Stomach (tissue), 19 donors: ENCODE measurements at places on chromosomes 12 and 14. TPM values are rescaled to one million over a fixed set of nuclear protein-coding genes. Genes with fewer than 3 reads are reported as not detected.

The TBK1 gene
- 1.4 TPM for total RNA-seq

The TMEM121 gene
- 1.3 TPM for total RNA-seq

The FAM181A gene
- total RNA-seq = not detected

The VWF gene
- 51.3 TPM for total RNA-seq

The P2RX2 gene
- not detected for total RNA-seq

The SIRT4 gene
- 2.8 TPM for total RNA-seq

The SLC39A2 gene
- total RNA-seq = not detected

The COX8C gene
- not detected for total RNA-seq

The VIPAS39 gene
- total RNA-seq = 20.2 TPM

DNA sequence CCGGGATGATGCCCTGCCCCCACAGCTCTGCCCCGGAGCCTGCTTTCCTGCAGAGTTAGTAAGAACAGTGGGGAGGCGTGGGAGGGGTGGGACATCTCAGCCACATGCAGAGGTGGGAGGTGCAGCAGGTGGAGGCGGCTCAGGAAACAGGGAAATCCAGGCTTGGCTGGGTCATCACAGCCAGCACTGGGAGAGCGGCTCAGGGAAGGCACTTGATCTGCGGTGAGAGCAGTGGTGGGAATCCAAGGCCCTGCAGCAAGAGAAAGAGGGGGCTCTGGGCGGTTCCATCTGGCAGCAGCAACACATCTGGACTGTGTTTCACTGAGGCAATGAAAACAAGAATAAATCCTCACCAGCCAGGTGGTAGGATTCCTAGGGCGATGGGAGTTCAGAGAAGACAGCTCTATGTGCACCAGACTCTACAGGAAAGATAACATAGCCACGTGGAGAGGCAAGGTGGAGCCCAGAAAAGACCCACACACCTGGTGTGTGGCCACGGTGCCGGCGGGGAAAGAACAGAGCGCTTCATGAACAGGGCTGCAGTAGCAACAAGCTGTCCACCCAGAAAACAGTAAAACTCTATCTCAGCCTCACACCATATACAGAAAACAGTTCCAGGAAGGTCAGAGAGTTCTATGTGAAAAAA lies 57.6 kb downstream of the CCDC85C start:
- H3K27me3 ChIP-seq = no peaks in the 10 kb centered on the region
- no peak overlapping the region for H3K4me3 ChIP-seq
- H3K36me3 ChIP-seq = no peaks in the 10 kb centered on the region

DNA sequence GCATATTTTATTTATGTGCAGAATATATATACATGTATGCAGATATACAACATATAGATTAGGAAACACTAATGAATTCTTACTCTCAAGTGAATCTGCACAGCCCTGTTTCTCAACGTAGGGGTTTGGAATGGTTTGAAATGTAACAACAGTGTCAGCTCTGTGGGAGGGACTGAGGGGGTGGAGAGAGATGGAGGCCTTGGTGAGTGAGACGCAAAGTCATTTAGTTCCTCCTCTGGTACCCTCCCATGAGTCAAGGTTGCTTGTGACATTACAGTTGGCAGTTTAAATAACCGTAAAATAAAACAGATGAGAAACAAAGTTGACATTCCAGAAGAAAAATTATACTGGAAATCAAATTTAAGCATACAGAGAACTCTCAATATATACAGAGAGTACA lies 313.0 kb upstream of the PRKD1 start:
- H3K4me3 ChIP-seq = no peak overlapping the region
- DNase-seq = no peak
- H3K36me3 ChIP-seq = no peaks in the 10 kb centered on the region

DNA sequence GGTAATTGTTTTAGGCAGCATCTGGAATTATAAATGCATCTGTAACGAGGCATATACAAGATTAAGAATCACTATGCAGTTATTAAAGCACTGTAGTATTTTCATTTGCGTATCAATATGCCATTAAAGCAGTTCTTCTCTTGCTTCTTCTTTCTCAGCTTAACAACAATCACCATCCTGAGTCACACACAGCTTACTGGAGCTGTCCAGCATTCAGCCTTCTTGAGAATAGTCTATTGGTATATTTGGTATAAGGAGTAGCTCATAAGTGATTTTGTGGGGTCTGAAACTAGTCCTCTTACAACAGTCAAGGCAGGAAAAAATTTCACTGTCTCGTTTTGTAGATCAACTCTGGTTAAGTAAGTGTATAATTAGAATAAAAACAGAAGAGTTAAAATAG lies 523.0 kb upstream of the FOXG1 start:
- no peak overlapping the region for H3K4me3 ChIP-seq
- no peaks in the 10 kb centered on the region for H3K36me3 ChIP-seq
- no peaks in the 10 kb centered on the region for H3K4me1 ChIP-seq
- H3K27me3 ChIP-seq = no peaks in the 10 kb centered on the region

DNA sequence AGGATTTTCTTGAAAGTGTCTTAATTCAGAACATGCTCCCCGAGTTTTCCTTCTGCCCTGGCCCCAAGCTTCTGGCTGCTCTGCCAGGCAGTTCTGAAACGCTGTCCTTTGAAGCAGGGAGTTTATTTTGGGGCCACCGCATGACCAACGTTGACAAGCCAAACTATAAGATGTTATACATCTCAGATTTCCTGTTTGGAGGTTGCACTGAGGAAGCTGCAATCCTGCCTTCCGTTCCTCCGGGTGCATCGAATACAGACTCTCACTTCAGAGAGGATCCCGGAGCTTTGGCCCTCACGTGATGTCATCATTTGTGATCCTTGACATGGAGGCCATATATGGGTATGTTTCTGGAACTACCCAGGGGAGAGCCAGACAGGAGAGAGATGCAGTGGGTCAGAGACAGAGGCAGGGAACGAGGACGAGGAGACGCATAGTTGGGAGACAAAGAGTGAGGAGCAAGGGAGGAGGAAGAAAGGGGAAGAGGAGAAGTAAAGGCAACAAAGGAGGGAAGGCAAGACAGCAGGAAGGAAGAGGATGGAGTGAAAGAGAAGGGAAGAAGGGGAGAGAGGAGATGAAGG lies at the start of gene ASB2:
Gene ASB2, minus strand, starts transcription at position 94 of the 581 bp plus-strand sequence. CDS start 12,031 bp downstream, outside the sequence.
- H3K4me3 ChIP-seq = peak within 1 kb of the TSS; percentile 48
- no peaks in the 10 kb centered on the region for H3K36me3 ChIP-seq
- peaks cover 35% of the 10 kb centered on the region for H3K4me1 ChIP-seq
- no peaks in the 10 kb centered on the region for H3K27me3 ChIP-seq

DNA sequence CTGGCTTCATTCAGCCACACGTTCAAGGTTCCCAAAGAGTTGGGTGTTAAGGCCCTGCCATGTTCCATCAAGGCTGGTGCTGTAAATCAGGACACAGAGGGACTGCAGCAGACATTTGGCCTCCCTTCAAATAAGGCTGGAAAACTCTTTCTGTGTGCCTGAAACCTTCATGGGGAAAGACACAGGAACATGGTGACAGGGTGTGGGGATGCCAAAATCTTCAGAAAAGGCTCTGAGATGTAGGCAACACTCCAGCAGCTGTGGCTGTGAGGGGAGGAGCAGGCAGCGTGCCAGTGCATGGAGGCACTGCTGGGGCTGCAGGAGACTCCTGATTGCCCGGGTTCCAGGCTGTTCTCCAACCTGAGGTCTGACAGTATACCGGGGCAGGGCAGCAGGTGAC lies 15.0 kb downstream of the POMT2 start:
- H3K36me3 ChIP-seq = peaks cover 32% of the 10 kb centered on the region
- H3K27me3 ChIP-seq = no peaks in the 10 kb centered on the region
- H3K27ac ChIP-seq = no peak overlapping the region
- no peak overlapping the region for H3K4me3 ChIP-seq
- no peak for DNase-seq

DNA sequence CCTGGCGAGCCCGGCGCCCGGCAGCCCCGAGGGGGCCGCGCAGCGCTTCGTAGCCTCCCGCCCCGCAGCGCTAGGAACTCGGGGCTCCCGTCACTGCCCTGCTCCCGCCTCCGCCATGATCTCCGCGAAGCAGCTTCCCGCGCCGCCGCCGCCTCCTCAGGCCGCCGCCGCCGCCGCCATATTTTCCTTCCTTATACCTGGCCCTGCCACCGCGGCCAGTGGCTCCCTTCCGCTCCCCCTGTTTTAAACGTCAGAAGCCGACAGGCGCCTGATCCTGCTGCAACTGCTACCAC lies 286 bp downstream of the PPP4R3A start:
- H3K4me3 ChIP-seq = peak overlapping the region; percentile 96
- peak overlapping the region; percentile 91 for H3K27ac ChIP-seq
- DNase-seq = no peak
- peaks cover 25% of the 10 kb centered on the region for H3K4me1 ChIP-seq
- no peaks in the 10 kb centered on the region for H3K27me3 ChIP-seq
- H3K36me3 ChIP-seq = peaks cover 9% of the 10 kb centered on the region

DNA sequence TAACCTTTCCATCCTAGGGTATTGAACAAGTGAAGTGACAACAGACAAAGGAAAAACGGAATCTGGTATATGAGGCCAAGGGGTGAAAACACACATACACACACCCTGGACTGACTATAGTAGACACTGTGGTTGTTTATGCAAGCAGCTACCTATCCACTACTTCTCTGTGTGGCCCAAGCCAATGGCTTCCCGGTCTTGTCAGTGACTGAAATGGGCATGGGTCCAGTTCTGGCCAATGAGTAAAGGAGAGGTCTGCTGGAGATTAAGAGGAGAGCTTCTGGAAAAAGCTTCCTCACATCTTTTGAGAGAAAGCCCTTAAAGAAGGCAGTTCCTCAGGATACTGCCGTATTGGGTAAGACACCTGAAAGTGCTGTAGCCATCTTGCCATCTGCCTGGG lies 19.3 kb downstream of the MBIP start:
- H3K27me3 ChIP-seq = no peaks in the 10 kb centered on the region
- no peak overlapping the region for H3K27ac ChIP-seq
- peaks cover 4% of the 10 kb centered on the region for H3K4me1 ChIP-seq
- H3K36me3 ChIP-seq = peaks cover 88% of the 10 kb centered on the region
- DNase-seq = peak; percentile 38

DNA sequence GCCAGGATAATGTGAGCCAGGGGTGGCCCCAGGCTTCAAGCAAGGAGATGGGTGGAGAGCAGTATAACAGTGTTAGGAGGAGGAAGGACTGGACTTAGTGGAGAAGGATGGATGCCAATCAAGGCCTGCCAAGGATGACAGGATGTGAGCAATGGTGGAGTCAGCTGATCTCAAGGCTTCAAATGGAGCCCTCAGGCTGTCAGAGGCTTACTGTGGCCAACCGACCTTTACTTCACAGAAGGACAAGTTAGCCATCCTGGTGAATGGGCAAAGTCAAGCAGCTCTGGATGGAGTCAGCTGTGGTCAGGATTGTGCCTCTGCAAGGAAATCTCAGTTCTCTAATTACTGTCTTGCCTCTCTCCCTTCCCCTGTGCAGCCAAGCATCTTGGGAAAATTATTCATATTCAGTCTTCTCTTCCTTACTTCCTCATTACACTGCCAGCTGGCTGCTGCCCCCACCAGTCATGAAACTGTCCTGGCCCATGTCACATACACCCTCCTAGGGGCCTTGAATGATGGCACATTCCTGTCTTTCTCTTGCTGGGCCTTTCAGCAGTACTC lies 7.6 kb upstream of the STAT6 start:
- H3K4me3 ChIP-seq = no peak overlapping the region
- H3K27ac ChIP-seq = no peak overlapping the region
- no peak for DNase-seq
- no peaks in the 10 kb centered on the region for H3K36me3 ChIP-seq
- H3K4me1 ChIP-seq = no peaks in the 10 kb centered on the region
- H3K27me3 ChIP-seq = no peaks in the 10 kb centered on the region

GRCh38 chr14:39368261-39368959 lies 63.8 kb downstream of the FBXO33 start:
- peaks cover 14% of the 10 kb centered on the region for H3K36me3 ChIP-seq
- peak; percentile 42 for DNase-seq
- H3K27ac ChIP-seq = no peak overlapping the region

GRCh38 chr12:39435531-39435930 lies 7.4 kb downstream of the KIF21A start:
- DNase-seq = no peak
- H3K4me1 ChIP-seq = no peaks in the 10 kb centered on the region
- no peak overlapping the region for H3K27ac ChIP-seq

DNA sequence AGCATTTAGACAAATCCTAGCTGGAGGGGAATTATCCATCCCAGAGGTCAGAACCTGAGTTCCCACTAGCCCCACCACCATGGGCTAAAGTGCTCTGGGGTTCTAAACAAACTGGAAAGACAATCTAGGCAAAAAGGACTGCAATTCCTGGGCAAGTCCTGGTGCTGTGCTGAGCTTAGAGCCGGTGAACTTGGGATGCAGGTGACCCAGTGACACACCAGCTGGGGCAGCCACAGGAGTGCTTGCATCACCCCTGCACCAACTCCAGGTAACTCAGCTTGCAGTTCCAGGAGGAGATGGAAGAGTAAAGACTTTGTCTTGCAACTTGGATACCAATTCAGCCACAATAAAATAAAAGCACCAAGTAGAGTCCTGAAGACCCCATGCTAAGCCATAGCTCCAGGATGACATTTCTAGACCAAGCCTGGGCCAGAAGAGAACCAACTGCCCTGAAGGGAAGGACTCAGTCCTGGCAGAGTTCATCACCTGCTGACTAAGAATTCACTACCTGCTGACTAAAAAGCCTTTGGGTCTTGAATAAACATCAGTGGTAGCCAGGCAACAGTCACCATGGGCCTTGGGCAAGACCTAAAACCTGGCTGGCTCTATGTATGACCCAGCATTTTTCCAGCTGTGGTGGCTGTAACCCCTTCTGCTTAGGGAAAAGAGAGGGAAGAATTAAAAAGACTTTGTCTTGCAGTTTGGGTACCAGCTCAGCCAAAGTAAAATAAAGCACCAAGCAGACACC lies 223.4 kb upstream of the DIO2 start:
- no peak overlapping the region for H3K27ac ChIP-seq
- H3K36me3 ChIP-seq = no peaks in the 10 kb centered on the region
- H3K4me3 ChIP-seq = no peak overlapping the region
- no peaks in the 10 kb centered on the region for H3K27me3 ChIP-seq
- peak; percentile 15 for DNase-seq

DNA sequence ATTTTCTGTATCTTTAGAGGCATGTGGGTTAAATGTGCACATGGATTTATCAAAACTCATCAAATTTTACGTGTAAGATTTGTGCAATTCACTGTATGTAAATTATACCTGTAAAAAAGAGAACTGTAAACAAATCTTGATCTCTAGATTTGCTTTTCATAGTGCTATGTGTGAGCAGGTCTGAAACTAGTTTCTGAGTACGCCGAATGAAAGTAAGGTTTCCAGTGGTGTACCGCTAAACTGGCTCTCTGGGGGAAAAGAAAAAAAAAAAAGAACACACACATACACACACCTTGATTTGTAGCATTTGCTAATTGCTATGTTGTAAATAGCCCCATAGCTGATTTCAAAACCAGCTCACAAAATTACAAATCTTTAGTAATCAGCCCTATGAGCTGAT lies 8.6 kb upstream of the SLC41A2 start:
- no peak for DNase-seq
- no peak overlapping the region for H3K27ac ChIP-seq
- H3K36me3 ChIP-seq = no peaks in the 10 kb centered on the region
- H3K4me1 ChIP-seq = no peaks in the 10 kb centered on the region
- no peaks in the 10 kb centered on the region for H3K27me3 ChIP-seq
- no peak overlapping the region for H3K4me3 ChIP-seq

GRCh38 chr12:1726753-1727152 lies 35.9 kb downstream of the ADIPOR2 start:
- H3K4me3 ChIP-seq = no peak overlapping the region
- H3K27ac ChIP-seq = no peak overlapping the region
- no peaks in the 10 kb centered on the region for H3K36me3 ChIP-seq
- no peaks in the 10 kb centered on the region for H3K4me1 ChIP-seq
- no peaks in the 10 kb centered on the region for H3K27me3 ChIP-seq
- no peak for DNase-seq

GRCh38 chr12:90741611-90742010 lies 213.4 kb downstream of the CCER1 start:
- no peak overlapping the region for H3K27ac ChIP-seq
- H3K4me1 ChIP-seq = no peaks in the 10 kb centered on the region
- H3K36me3 ChIP-seq = no peaks in the 10 kb centered on the region
- DNase-seq = peak; percentile 2
